Common myeloid progenitor, CD34-positive (primary cell): ENCODE measurements at places on chromosomes 16 and 17.

- no peak for DNase-seq
These were observed 37.6 kb upstream of the RPL38 start for GRCh38 chr17:74165797-74166365.

DNA sequence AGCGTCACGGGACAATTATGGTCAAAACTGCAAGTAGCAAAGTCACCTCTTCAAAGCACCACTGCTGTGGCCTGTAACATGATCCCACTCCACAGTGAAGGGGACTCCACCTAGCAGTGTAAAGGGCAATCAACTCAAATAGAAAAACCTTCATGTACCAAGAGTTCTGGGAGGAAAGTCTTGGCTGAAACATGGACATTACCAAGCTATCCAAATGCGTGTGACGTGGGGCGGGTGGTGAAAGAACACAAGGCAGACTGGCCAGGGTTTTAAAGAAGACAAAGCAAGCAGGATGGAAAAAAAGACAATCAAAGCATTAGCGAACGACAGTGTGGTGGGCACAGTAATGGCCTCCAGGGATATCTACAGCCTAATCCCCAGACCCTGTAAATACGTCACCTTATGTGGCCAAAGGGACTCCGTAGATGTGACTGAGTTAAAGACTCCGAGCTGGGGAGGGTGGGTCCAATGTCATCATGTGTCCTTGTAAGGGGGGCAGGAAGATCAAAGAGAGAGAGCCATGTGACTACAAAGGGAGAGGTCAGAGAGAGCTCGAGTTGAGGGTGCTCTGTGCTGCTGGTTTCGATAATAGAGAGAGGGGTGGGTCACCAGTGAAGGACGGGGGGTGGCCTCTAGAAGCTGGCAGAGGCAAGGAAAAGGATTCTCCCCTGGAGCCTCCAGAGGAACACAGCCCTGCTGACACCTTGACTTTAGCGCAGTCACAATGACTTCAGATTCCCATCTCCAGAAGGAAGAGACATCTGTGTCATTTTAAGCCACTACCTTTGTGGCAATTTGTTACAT, 6.0 kb downstream of the HSDL1 start:
- no peak for DNase-seq

- DNase-seq = peak; percentile 8
These were observed 1.1 kb upstream of the BRCA1 start for GRCh38 chr17:43125967-43126910.

DNA sequence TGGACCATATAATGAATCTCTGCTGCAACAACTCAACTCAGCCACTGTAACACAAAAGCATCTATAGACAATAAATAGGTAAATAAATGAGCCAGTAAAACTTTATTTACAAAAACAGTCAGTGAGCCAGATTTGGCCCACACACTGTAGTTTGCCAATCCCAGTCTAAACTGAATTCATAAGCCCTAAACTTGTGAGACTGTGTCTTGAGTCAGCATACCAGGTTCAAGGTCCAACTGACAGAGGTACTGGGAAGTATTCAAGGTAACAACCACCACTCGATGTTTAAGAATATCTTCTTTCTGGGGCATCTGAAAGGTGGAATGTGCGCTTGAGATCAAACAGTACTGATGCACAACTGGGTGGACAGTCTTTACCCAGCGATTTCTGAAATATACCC, 94.2 kb downstream of the HELZ start:
- DNase-seq = no peak

- DNase-seq = no peak
These were observed 55.7 kb downstream of the WSB1 start for GRCh38 chr17:27349540-27350021.

DNA sequence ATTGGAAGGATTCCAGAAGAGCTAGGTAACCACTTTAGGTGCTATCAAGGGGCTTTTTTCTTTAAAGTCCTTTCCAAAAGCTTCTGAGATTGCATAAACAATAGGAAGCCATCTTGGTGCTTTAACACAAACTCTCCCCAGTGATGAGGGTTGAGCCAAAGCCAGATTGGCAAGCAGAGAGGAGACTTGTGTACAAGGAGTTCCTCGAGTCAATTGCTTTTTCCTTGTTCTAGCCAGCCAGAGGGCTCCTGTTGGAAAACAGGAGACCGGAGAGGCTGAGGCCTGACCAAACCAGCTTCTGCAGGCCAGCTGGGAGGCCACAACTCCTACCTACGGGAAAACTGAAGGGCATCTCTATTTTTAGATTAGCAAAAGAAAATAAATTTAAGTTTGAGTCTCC, 46.5 kb downstream of the MAPT start:
- DNase-seq = no peak

- peak; percentile 15 for DNase-seq
These were observed 47.8 kb upstream of the BCO1 start for GRCh38 chr16:81190667-81191066.

DNA sequence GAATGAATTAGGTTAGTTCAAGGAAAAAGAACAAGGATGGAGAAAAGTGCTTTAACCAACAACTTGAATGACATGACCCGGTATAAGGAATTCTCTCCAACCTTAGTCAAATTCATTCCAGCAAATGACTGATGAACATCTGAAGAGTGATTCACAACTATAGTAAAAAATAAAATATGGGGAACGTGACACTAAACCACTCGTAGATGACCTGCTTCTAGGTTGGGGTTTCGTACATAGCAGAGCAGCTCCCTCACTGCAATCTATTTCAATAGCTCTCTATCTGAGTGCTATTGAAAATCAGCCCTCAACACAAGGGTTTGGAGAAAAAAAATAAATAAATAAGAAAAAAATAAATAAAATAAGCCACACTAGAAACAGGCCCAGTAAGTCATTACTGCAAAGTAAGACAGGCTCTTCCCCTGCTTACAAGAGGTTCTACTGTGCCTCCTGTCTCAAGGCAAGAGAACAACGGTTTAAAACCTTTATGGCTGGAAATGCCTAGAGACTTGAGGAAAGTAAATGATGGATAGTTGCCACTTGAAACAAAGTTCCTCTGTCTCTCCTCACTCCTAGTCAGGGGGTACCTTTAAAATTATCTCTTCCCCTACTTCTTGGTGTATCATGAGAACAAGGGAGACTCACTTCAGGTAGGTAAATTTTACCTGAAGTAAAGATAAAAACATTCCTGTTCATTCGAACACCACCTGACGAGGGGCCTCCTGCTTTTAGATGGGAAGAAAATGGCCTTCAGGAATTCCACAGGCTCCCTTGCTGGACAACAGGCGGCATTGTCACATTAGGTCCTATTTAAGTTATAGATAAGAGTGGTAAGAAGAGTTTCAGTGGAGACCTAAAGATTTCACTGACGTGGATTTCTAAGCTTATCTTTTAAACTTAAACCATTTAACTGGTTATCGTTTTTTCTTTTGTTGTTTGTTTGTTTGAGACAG, 20.5 kb downstream of the COG7 start:
- no peak for DNase-seq

- DNase-seq = no peak
These were observed 2.7 kb downstream of the CLUAP1 start for GRCh38 chr16:3503523-3503922.

DNA sequence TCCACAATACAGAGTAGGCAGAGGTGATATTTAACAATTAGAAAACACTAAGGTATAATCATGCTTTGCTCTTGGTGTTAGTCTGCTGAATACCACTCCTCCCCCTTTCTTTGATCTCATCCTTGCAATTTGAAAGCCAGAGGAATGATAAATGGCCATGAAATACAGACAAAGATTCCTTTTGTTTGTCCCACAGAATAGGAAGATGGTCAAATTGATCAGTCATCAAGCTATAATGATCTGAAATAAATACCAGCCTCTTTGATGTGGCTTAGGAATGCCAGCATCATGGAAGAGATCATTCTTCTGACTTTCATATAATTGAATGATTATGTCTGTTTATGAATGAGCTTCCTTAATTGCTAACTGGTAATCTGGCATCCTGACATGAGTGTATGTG, 1541.7 kb upstream of the CDH8 start:
- DNase-seq = no peak

- DNase-seq = no peak
These were observed 21.7 kb upstream of the PAFAH1B1 start for GRCh38 chr17:2571523-2572303.

DNA sequence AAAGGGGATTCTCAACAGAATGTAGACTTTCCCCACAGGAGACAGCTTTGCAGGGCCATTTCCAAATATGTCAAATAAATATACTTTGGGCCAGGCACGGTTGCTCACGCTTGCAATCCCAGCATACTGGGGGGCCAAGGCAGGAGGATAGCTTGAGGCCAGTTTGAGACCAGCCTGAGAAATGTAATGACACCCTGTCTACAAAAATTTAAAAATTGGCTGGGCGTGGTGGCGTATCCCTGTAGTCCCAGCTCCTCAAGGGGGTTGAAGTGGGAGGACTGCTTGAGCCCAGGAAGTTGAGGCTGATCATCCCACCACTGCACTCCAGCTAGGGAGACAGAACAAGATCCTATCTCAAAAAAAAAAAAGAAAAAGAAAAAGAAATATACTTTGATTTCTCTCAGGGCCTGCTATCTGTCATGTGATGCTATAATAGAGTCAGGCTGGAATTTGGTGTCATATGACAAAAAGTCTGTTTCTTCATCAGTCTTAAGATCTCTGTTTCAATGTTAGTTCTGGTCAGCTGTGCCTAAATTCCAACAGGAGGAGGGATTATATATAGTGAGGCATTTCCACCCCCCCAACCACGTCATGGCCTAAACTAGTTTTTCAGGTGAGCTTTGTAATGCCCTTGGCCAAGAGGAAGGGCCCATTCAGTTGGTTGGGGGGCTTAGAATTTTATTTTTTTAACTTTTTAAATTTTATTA, 4.3 kb upstream of the ZDHHC7 start:
- no peak for DNase-seq

GRCh38 chr16:53503991-53504663, 1.1 kb upstream of the AKTIP start:
- no peak for DNase-seq

GRCh38 chr16:30027588-30028437, 3.3 kb downstream of the TLCD3B start:
- DNase-seq = no peak

GRCh38 chr16:87780385-87780989, 14.7 kb upstream of the KLHDC4 start:
- DNase-seq = peak; percentile 92

GRCh38 chr17:67672592-67673335, 45.0 kb upstream of the NOL11 start:
- no peak for DNase-seq

- DNase-seq = no peak
These were observed 33.9 kb downstream of the TNFRSF13B start for GRCh38 chr17:16938031-16938430.

DNA sequence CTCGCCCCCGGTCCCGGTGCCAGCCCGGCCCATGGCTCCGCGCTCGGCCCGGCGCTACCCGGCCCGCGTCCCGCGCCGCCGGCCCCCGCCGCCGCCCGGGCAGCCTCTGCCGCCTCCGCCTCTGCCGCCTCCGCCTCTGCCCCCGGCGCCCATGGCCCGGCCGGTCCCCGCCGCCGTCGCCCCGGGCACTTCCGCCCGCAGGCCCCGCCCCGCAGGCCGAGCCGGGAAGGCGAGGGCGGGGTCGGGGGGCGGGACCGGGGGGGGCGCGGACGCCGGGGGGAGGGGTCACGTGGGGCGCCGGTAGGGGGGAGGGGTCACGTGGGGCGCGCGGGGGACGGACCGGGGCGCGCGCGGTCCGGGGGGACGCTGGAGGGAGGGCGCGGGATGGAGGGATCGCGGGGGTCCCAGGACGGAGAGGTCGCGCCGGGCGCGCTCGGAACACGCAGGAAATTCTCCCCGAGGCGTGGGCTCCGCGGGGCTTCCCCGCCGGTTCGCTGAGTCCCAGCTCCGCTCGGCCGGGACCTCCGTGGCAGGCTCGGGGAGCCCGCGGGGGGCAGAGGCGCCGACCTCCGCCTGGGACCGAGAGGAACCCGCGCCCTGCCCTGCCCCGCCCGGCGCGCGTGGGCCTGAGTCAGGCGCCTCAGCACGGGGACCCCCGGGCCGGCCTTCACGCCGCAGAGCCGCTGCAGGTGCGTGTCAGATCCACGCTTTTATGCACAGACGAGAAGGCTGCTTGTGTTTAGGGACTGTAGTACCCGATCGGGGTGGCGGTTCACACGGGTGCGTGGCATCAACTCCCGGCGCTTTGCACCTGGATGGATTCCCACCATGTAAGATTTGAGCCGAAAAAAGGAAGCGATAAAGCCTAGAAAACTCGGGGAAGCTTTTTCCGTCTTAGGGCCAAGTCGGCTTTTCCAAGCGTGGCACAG, at the start of gene PGAP6:
Gene PGAP6 (minus strand): TSS at position 190 of the 929 bp plus-strand sequence. CDS start 157 bp downstream, at position 33.
- DNase-seq = peak; percentile 50

GRCh38 chr17:48728232-48729231, at the start of gene HOXB13:
Gene HOXB13, minus strand, starts transcription at chr17:48728750. Its CDS starts 157 bp downstream, at chr17:48728593.
- DNase-seq = peak; percentile 49

- DNase-seq = no peak
These were observed 36.8 kb downstream of the CPD start for GRCh38 chr17:30415491-30415890.
